Naive thymus-derived CD4-positive, alpha-beta T cell (primary cell): ENCODE measurements at places on chromosomes 1 and 21. TPM values are rescaled to one million over a fixed set of nuclear protein-coding genes. Genes with fewer than 3 reads are reported as not detected.

DNA sequence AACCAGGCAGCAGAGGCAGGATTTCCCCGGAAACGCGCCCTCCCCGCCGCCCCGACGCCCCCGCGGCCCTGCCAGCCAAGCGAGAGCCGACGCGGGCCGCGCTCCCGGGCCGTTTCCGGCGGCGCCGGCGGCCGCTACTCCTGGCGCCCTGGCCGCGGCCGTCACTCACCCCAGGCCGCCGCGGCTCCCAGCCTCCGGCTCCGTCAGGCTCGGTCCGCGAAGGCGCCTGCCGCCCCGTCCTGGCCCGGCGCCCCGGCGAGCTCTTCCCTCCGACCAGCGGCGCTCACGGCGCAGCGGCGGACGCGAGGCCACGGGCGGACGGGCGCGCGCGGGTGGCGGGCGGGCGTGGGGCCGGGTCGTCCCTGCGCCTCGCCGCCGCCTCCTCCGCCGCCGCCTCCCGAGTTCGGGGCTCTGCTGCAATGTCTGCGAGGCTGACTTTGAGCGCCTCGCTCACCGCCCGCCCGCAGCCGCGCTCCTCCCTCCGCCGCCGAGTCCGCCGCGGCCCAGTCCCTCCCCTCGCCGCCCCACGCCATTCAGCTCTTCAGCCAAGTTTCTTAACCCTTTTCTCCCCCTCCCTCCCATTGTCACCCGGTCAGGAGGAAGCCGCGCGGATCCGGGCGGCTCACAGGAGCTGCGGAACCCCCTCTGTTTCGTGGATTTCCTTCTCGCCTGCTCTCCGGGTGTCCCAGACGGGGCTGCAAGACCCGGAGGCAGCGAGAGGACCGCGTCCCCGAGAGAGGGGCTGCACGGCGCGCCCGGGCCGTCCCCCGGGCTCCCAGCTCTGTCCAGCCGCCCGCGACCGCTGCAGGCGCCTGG lies at the start of gene NRIP1:
TSS of gene NRIP1 (minus strand) at position 425 of the 816 bp plus-strand sequence. CDS start 96,808 bp downstream, outside the sequence.
- H3K4me3 ChIP-seq, result peak within 1 kb of the TSS; percentile 73
- no peaks in the 10 kb centered on the region for H3K27me3 ChIP-seq
- peak; percentile 81 for DNase-seq
- H3K27ac ChIP-seq, result peak within 1 kb of the TSS; percentile 85

DNA sequence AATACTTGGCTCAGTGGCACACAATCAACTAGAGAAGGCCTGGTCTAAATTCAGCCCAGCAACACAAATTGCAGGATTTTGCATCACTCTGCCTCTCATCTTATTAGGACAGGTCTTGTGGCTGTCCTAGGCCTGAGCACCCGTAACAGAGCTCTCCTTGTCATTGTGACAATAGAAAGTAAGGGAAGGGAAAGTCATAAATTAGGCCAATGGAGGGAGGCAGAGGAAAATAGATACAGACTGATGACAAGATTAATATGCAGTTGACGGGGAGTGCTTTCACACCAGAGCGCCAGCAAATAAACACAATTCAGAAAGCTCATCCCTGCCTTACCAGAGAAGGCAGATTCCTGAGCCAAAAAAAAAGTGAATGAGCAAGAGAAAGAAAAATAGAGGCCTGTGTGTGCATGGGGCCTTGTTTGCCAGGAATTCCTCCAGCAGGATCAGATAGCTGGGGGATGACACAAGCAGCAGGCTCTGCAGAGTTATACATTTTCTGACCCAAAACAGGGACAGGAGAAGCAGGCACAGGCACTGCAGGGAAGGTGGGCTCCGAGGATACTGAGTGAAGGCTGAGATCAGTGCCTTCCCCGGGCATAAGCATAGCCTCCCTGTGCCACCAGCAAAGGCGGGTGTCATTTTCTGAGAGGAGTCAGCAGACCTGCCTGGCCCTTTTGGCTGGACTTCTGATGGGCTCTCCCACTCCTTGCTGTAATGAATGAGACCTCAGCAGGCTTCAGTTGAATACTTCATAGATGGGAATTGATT lies 110.0 kb upstream of the SPAG17 start:
- H3K36me3 ChIP-seq, result no peaks in the 10 kb centered on the region
- H3K4me1 ChIP-seq, result no peaks in the 10 kb centered on the region
- no peaks in the 10 kb centered on the region for H3K27me3 ChIP-seq
- DNase-seq, result no peak
- H3K4me3 ChIP-seq, result no peak overlapping the region
- no peak overlapping the region for H3K27ac ChIP-seq

Gene CHD5
- 2.2 and 2.8 TPM in 2 replicates for total RNA-seq

- no peaks in the 10 kb centered on the region for H3K27me3 ChIP-seq
- H3K36me3 ChIP-seq, result no peaks in the 10 kb centered on the region
- H3K4me3 ChIP-seq, result no peak overlapping the region
- H3K4me1 ChIP-seq, result peaks cover 19% of the 10 kb centered on the region
Measured at GRCh38 chr1:89637496-89637895, 4.6 kb downstream of the LRRC8C start.

Gene SPRR1B
- total RNA-seq, result not detected

Gene LCE6A
- not detected for total RNA-seq

GRCh38 chr1:205377355-205377754 lies 20.6 kb upstream of the KLHDC8A start:
- H3K4me1 ChIP-seq, result peaks cover 6% of the 10 kb centered on the region
- H3K36me3 ChIP-seq, result no peaks in the 10 kb centered on the region
- no peak overlapping the region for H3K27ac ChIP-seq
- no peaks in the 10 kb centered on the region for H3K27me3 ChIP-seq

Gene RGS5
- total RNA-seq, result 6.0 TPM

Gene UTP25
- 16.3 TPM for total RNA-seq

Gene PDZK1IP1
- total RNA-seq, result not detected

DNA sequence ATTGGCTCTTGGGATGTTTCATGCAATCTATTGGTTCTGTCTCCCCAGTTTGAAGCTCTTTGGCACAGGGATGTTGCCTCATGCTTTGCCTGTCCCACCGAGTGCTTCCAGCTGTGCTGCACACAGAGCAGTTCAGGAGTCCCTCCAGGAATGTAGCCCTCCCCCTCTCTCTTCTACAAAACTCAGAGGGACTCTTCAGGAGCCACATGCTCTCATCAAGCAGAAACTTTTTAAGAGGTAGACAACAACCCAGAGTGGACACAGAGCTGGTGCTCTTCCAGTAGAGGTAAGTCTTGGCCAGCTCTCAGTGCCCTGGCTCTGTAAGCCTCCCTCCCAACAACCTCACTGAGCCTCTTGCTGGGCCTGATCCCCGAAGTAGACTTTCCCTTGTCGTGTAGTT lies 11.6 kb upstream of the ZNF697 start:
- no peaks in the 10 kb centered on the region for H3K27me3 ChIP-seq
- H3K4me3 ChIP-seq, result no peak overlapping the region
- H3K36me3 ChIP-seq, result no peaks in the 10 kb centered on the region
- H3K4me1 ChIP-seq, result no peaks in the 10 kb centered on the region

GRCh38 chr1:234782105-234782751 lies 172.2 kb upstream of the IRF2BP2 start:
- no peaks in the 10 kb centered on the region for H3K36me3 ChIP-seq
- no peak for DNase-seq
- no peaks in the 10 kb centered on the region for H3K27me3 ChIP-seq
- no peak overlapping the region for H3K27ac ChIP-seq
- no peak overlapping the region for H3K4me3 ChIP-seq
- H3K4me1 ChIP-seq, result no peaks in the 10 kb centered on the region

Gene ZNF695
- total RNA-seq, result not detected

Gene TRPM2
- 5.3 TPM for total RNA-seq

DNA sequence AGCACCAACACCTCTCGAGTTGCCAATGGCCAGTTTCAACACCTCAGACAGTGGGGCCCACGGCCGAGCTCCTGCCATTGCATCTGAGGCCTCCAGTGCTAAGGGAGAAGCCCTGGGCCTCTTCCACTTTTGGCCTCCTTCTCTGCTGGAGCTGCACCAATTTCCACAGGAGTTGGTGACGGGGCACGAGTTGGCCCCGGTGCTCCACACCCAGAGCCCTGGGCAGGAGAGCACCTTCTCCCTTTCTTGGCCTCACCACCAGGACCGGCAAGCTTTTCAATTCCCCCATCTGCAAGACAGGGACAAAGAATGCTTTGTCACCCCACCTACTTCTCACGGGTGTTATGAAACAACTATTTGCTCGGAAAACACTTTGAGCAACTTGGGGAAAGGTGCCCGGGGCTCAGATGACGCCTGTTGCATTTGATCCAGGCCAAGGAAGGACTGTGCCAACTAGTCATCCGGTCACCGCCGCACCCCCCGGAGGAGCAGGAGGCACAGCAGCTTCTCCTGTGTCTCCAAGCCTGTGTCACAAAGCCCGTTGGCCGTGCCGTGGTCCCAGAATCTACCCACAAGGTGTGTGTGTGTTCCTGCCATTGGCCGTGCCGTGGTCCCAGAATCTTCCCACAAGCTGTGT lies 55.2 kb downstream of the TOMM20 start:
- no peaks in the 10 kb centered on the region for H3K4me1 ChIP-seq
- no peak overlapping the region for H3K4me3 ChIP-seq
- no peak for DNase-seq
- no peak overlapping the region for H3K27ac ChIP-seq
- no peaks in the 10 kb centered on the region for H3K36me3 ChIP-seq

Gene PCP4
- total RNA-seq, result not detected

DNA sequence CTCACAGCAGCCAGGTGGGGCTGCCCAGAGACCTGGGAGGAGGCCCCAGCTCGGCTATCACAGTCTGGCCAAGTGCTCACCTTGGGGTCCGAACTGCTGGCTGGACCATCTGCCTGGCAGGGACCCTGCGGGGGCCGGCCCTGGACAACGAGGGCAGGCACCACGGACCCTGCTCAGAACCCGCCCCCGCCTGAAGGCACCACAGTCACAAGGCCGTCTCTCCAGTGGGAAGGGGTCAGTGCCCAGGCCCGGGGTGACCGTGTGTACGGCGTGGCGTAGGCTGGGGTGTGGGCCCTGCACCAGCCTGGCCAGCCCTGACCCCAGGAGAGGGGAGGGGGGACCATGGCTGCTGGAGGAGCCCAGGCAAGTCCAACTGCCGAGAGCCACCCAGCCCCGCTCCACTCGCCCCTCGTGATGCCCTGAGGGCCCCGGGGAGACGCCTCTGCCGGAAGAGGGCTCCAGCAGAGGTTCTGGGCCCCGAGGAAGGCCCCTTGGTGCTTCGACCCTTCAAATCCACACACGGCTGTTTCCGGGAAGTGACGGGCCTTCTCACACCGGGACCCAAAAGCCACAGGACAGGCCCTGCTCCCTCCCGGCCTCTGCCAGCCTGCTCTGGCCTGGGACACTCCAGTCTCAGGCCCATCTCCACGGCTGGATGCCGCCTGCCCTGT lies 11.2 kb upstream of the RNF223 start:
- peaks cover under 1% of the 10 kb centered on the region for H3K4me1 ChIP-seq
- H3K27ac ChIP-seq, result no peak overlapping the region
- H3K36me3 ChIP-seq, result no peaks in the 10 kb centered on the region
- no peak overlapping the region for H3K4me3 ChIP-seq
- H3K27me3 ChIP-seq, result no peaks in the 10 kb centered on the region

- H3K27ac ChIP-seq, result peak overlapping the region; percentile 3
- H3K27me3 ChIP-seq, result no peaks in the 10 kb centered on the region
Measured at GRCh38 chr21:20998456-20998789, 214 bp downstream of the NCAM2 start.

Gene MANEAL
- total RNA-seq, result 1.1 TPM

DNA sequence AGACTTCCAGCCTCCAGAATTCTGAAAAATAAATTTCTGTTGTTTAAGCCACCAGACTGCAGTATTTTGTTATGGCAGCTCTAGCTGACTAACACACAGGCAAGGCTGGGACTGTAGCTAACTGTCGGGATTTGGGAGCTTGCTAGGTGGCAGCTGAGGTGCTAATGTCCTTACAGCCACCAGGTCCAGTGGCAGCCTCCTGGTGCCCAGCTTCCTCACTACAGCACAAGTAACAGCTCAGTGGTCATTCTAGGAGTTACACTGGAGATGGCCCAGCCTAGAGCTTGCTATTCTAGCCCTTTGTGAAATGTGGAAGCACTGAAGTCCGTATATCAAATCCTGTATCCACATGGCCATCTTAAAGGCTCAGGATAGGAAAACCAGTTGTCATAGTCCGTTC lies 4.3 kb upstream of the C1orf115 start:
- H3K4me3 ChIP-seq, result no peak overlapping the region
- peaks cover 5% of the 10 kb centered on the region for H3K4me1 ChIP-seq
- H3K27ac ChIP-seq, result no peak overlapping the region
- DNase-seq, result no peak
- no peaks in the 10 kb centered on the region for H3K36me3 ChIP-seq
- H3K27me3 ChIP-seq, result no peaks in the 10 kb centered on the region

GRCh38 chr1:114131526-114132220 lies 22.0 kb downstream of the SYT6 start:
- no peak overlapping the region for H3K4me3 ChIP-seq
- H3K4me1 ChIP-seq, result no peaks in the 10 kb centered on the region
- no peaks in the 10 kb centered on the region for H3K27me3 ChIP-seq
- no peaks in the 10 kb centered on the region for H3K36me3 ChIP-seq

DNA sequence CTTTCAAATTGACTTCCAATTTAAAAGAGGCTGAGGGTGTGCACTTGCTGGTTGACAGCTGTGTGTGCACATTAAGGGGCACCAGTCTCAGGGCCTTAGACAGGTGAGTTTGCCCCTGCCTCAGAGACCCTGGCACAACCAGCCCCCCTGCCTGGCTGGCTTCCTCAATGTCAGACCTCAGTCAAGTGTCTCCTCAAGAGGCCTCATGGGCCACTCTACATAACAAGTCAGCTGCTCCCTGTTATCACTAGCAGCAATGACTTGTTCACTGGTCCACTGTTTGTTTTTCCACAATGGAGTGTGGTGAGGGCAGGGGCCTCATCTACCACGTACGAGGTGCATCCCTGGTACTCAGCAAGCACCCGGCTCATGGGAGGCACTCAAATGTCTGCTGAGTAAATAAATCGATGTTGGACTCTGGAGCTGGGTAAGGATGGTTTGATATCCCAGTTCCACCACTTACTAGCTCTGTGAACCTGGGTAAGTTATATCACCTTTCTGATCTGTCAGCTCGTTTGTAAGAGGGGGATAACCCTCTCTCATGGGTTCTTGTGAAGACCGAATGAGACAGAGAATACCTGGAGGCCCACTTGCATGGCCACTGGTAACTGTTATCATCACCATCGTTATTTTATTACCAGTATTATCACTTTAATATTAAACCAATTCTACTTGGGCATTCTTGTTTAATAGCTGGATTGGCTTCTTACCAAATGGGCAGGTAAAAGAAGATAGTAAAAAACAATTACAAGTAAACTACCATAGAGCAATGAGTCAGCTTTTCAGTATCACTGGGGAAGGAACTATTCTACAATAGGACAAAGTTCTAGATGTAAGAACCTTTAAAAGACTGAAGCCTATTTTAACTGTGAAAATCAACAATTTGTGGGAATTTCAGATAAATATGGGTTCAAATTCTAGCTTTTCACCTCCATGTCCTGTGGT lies 64.6 kb downstream of the SLC66A1 start:
- no peak overlapping the region for H3K4me3 ChIP-seq
- no peak overlapping the region for H3K27ac ChIP-seq
- no peaks in the 10 kb centered on the region for H3K4me1 ChIP-seq
- no peak for DNase-seq
